ENCODE measurements at places on chromosomes 16 and 17.

- no peak for DNase-seq
These were observed 59.3 kb downstream of the ASIC2 start for GRCh38 chr17:33233811-33234177.

GRCh38 chr17:78484271-78485246, 92.6 kb downstream of the DNAH17 start:
- peak; percentile 66 for DNase-seq

DNA sequence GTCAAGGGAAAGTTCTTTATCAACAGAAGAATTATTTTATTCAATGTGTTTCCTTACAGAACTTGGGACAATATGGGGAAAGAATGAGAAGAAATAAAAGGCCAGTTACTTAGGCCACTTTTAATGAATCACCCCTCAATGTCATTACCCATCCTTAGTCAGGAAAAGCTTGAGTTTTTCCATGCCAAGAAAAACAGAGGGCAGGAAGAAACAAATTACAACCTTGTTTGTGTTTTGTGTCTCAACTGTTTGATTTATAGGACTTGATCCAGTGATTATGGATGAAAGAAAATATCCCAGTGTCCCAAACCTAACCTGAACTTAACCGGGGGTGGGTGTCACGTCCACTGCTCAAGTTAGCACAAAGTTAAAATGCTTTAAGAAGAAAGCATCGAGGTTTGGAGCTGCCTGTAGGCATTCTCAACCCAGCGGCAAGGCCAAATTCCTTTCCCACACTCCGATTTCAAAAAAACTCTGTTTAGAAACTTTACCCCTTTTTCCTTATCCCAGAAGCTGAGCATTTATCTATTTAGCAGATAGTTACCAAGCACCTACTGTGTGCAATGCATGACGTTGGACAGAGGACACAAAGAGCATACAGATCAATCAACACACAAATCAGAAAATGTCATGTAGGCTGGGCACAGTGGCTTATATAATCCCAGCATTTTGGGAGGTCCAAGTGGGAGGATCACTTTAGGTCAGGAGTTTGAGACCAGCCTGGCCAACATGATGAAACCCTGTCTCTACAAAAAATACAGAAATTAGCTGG, 14.0 kb upstream of the CYB5B start:
- no peak for DNase-seq

GRCh38 chr16:76956841-76957240, 234.1 kb upstream of the MON1B start:
- DNase-seq: no peak

GRCh38 chr16:87468550-87468949, 24.3 kb downstream of the ZCCHC14 start:
- no peak for DNase-seq

- no peak for DNase-seq
These were observed 43.3 kb upstream of the CDH13 start for GRCh38 chr16:82583422-82583821.

DNA sequence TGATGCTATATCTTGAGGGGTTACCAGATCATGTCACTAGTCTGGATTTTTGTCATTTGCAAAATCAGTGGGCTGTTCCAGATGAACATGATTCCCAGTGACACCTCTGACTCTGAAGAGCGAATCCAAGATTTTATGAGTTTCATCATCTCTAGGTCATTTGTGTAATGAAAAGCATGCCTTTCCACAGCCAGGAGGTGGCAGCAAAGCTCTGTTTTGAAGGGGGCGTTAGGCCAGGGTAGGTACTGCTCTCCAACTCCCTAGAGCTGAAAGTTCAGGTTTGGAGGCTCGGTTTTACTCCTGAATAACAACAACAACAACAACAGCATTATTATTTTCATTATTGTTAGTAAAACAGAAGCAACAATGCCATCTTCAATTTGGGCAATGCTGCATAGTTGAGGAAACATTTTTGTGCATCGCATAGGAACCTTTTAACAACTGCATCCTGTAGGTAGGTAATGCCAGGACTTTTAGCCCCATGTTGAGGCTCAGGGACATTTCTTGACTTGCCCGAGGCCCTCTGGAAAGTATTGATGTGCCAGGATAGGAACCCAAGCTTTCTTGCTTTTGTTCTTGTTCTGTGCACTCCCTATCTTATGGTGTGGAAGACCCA, 77.0 kb downstream of the MYH13 start:
- DNase-seq: peak; percentile 19

DNA sequence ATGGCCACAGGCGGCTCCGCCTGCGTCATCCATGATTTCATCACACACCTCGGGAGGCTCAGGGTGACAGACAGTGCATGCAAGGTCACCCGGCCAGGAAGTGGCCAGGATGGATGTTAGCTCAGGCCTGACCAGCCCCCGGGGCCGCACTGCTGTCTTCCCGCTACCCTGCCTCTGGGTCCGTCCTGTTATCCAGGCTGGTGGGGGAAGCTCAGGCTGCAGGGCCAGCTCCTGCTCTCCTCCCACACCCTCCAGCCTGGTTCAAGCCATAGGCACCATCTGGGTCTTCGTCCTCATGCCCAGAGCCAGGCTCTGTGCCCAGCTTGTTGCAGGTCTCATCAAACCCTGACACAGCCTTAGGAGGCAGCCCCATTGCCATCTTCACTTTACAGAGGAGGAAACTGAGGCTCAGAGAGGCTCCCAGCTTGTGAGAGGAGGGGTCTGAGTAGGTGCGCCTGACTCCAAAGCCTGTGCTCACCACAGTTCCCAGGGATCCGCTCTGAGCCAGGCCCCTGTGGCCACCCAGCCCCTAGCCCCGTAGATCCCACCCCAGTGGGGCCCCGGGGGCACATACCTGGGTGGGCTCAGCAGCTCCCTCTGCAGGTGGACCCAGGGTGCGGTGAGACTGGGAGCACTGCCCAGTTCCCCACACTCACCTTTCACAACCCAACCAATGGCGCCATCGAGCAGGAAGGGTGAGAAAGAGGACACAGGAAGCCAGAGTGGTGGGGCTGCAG, 412 bp upstream of the ADGRG3 start:
- no peak for DNase-seq

- no peak for DNase-seq
These were observed 35.6 kb upstream of the CBFA2T3 start for GRCh38 chr16:89012622-89012995.

DNA sequence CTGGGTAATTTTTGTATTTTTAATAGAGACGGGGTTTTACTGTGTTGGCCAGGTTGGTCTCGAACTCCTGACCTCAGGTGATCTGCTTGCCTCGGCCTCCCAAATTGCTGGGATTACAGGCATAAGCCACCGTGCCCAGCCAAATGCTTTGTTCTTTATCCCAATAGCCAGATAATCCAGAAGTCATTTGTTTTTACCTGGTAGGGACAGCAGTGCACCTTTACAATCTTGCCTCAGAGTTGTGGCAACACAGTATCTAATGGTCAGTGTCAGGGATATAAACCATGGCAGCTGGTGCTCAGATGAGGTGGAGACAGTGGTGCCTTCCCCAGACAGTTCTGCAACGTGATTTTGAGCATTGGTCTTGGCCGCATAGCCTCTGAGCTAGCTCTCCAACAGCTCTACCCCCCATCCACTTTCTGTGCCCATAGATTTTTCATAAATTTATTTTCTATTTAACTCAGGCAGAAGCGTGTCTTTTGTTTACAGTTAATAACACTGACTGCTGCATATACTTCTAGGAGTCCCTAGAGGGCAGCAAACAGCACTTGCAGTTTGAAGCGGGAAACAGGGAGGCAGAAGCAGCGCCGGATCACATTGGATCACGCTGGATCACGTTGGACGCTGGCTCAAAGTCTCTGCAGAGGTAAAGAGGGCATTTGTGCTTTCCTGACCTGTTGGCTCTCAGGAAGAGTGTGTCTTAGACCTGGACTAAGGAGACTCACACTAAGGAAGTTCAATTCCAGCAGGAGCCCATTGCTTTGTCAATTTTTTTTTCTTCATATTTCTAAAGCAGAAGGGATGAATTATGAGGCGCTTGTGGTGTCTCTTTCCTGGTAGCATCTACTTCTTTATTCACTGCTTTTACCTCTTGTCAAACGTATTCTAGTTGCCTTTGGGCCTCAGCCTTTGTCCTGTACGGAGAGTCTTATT, 5.1 kb upstream of the GGT6 start:
- DNase-seq: no peak

DNA sequence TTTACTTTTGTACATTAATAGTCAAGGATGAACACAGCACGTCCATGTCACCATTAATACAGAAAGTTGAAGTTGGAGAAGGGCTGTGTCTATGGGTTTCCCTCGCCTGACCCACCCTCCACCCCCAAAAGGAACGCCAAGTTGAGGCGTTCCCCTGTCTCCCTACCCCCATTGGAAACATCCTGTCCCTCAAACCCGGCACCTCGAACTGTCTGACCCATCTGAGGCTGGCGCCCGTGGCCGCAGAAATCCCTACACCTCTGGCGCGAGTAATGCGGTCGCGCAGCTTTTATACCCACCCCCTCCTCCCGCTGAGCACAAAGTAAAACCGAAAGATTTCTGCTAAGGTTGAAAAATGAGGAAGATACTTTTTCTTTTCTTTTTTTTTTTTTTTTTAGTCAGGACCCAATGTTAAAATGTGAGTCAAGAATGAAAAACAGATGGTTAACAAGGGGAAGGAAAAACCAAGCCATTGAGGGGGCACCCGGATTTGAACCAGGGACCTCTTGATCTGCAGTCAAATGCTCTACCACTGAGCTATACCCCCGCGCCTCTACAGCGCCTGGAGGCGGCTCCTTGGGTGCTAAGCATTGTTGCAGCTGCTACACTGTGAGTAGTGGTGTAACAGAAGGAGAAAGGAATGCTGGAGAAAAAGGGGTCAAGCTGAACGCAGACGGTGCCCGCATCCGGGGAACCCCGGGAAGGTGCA, 887 bp upstream of the LASP1 start:
- peak; percentile 85 for DNase-seq

- no peak for DNase-seq
These were observed 35.3 kb upstream of the ACSM2B start for GRCh38 chr16:20611350-20611902.

DNA sequence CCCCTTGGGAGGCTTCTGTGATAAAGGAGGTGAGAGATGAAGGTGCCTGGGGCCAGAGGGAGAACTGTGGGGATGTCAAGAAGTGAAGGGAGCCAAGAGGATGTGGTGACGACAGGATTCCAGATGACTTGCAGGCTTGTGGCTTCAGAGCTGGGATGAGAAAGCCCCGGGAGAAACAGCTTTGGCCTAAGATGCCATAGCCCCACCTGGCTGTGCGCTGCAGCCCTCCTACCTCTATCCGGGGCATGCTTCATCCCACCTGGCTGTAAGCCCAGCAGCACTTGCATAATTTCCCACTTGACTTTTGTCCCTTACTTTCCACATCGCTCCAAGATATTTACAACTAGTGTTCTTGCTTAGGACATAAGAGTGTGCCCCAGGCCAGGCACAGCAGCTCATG, 29.3 kb downstream of the GINS3 start:
- no peak for DNase-seq

DNA sequence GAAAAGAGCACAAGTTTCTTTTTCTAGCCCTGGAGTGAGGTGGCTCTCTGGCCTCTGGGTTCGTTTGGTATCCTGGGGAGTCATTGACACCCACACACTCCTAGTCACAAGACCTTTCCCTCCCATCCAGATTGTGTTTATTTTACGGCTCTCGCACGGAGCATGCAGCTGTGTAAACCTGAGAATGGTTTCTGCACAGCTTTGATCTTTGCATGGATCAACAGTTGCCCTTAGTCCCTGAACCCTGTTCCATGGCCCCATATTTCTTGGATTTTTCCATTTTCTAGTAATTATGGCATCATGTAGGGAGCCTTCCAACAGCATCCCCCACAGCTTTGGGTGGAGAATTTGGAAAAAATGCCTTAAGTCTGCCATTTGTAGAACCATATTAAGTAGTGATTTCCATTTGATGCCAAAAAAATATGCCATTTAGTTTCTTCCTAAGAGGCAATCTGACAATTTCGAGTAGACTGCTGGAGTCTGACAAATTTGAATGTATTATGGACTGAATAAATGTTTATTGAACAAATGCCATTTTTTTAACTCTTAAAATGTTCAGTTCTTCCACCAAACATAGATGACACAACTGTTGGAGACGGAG, 197.7 kb downstream of the WWOX start:
- no peak for DNase-seq

GRCh38 chr17:56624309-56624708, 30.8 kb downstream of the NOG start:
- no peak for DNase-seq

DNA sequence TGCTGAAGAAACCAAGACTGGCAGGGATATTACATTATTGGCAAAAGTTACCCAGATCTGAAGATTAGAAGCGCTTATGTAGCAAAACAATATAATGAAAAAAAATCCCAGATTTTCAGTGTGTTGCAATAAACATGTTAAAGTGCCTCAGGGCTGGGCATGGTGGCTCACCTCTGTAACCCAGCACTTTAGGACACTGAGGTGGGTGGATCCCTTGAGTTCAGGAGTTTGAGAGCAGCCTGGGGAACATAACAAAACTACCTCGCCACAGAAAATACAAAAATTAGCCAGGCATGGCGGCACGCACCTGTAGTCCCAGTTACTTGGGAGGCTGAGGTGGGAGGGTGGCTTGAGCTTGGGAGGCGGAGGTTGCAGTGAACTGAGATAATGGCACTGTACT, 6.8 kb downstream of the ZNF207 start:
- no peak for DNase-seq

GRCh38 chr16:86789621-86790051, 211.3 kb downstream of the FOXL1 start:
- DNase-seq: no peak

- no peak for DNase-seq
These were observed 5.6 kb downstream of the WSB1 start for GRCh38 chr17:27299384-27300049.

GRCh38 chr17:74345433-74346241, 16.0 kb downstream of the BTBD17 start:
- DNase-seq: no peak

DNA sequence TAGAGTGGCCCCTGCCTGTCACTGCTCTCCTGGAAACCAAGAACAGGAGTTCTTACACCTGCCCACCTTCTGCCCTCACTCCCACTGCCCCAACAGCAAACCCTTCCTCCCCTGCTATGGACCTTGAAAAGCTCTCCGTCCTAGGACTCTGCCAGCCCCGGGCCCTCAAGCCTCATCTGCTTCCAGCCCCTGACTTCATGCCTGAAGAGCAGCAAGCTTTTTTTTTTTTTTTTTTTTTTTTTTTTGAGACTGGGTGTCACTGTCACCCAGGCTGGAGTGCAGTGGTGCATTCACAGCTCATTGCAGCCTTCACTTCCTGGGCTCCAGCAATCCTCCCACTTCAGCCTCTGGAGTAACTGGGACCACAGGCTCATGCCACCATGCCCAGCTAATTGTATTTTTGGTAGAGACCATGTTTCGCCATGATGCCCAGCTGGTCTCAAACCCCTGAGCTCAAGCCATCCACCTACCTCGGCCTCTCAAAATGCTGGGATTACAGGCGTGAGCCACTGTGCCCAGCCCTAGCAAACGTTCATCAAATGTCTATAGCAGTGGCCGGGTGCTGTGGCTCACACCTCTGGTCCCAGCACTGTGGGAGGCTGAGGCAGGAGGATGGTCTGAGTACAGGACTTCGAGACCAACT, 16.9 kb downstream of the CARHSP1 start:
- DNase-seq: peak; percentile 10
